ENCODE measurements at places on chromosomes 16 and 17. TPM values are rescaled to one million over a fixed set of nuclear protein-coding genes. Genes with fewer than 3 reads are reported as not detected.
A peak's percentile ranks its signal among the peaks of the same experiment; 100 is the strongest.

DNA sequence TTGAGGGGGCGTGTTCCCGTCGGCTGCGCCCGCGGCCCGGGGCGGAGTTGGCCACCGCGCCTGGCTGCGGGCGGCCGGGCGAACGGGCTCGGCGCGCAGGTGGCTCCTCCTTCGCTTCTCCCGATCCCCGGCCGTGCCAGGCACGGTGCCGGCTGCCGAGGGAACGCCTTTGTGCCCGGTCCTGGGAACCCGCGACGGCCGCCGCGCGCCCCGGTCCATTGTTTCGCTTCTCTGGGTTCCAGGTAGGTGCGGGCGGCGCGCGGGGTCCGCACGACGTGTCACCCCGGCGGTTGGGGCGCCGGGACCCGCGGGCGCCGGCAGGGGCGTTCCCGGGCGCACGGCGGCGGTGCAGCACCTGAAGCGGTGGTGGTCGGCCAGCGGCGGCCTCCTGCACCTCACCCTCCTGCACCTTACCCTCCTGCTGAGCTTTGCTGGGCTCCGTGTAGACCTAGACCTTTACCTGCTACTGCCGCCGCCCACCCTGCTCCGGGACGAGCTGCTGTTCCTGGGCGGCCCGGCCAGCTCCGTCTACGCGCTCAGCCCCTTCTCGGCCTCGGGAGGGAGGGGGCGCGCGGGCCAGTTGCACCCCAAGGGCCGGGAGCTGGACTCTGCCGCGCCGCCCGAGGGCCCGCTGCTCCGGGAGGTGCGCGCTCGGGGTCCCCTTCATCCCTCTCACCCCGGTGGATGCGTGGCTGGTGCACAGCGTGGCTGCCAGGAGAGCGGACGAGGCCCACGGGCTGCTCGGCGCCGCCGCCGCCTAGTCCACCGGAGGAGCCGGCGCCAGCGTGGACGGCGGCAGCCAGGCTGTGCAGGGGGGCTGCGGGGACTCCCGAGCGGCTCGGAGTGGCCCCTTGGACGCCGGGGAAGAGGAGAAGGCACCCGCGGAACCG, 99.9 kb downstream of the EFCAB13 start:
- ATAC-seq: peak; percentile 35

GRCh38 chr16:29898135-29898803, 1.1 kb downstream of the SEZ6L2 start:
- ATAC-seq: no peak

DNA sequence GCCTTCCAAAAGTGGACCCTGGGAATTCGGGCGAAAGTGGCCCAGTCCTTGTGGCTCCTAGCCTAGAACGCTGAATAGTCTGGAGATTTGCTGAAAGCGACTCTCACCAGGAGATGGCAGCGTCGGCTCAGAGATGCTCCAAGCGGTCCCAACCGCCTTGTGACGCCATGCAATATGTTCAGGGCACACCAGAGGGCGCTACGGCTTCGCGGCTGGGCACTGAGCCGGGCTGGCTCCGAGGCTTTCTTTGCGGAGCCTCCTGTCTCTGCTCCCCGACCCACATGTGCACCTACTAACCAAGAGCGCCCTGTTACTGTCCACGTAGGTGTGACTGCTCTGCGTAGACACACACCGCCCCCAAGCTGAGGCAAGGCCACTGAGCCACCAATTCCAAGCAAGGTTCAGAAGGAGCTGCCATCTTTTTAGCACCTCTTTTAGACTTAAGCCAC, 36.9 kb downstream of the SYCE1L start:
- ATAC-seq: peak; percentile 98

GRCh38 chr17:42313773-42314566, 25.7 kb downstream of the STAT5A start:
- no peak for ATAC-seq

INPP5K gene
- 29.9 TPM for total RNA-seq

Data from activated T-helper 17 cell treated with anti-CD3 and anti-CD28 coated beads, Interleukin-2, amount 50 U/mL, for 72 hours (primary cell).